Stimulated activated CD4-positive, alpha-beta T cell treated with anti-CD3 and anti-CD28 coated beads, Interleukin-1b, Interleukin-23, amount 100 ng/mL, for 24 hours (primary cell): ENCODE measurements at places on chromosomes 5 and 9.

GRCh38 chr9:136518623-136519022 lies 27.2 kb downstream of the NOTCH1 start:
- no peak for DNase-seq

GRCh38 chr5:15510831-15511230 lies 10.9 kb downstream of the FBXL7 start:
- no peak for DNase-seq

GRCh38 chr5:14895301-14895700 lies 23.7 kb upstream of the ANKH start:
- DNase-seq = no peak

DNA sequence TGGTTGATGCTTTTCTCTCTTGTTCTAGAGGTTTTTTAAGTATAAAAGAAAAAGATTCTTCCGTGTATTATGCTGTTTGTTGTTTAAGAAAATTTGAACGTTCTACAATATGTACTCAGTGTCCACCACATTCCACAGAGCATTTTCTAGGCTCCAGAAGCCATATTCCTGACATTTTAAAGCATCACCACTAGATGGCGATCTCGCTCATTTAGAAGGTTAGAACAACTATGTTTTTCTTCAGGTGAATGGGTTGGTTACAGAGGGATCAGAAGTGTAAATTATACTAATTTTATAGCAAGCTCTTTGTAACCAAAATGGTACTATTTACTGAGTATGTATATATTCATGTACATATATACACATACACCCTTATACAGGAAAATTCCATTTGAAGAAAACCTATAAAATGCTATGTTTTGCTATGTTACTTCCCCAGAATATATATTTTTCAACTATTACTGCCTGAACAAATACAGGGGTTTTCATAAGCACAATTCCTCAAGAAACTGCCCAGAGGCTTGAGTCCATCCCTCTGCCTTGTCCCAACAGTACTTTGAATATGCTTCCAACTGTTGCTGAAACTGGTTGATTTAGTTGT lies 284.3 kb downstream of the CCDC171 start:
- DNase-seq = no peak

DNA sequence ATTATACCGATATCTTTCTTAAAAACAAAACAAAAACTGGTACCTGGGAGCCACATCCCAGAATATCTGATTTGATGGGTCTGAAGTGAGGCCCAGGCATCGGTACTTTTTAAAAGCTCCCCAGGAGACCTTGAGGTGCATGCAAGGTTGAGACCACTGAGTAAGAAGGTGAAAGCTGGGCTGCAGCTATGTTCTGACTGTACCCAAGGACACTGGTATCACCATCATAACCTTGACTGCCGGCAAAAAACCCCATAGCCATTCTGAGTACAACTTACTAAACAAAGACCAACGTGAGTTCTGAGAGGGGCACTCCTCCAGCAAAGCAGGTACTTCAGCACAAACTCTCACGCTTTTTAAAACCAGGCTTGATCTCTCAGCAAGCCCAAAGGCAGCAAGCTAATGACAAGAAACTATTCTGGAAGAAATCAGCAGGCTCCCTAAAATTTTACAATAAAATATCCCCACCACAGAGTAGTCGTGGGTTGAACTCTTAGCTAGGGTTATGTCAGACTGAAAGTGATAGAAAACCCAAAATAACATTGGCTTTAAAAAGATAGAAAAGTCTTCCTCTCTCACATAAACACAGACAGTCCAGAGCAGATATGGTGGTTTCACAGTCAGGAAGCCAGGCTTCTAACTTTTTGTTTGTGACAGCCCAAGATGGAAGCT lies 263.9 kb downstream of the SAXO1 start:
- no peak for DNase-seq

DNA sequence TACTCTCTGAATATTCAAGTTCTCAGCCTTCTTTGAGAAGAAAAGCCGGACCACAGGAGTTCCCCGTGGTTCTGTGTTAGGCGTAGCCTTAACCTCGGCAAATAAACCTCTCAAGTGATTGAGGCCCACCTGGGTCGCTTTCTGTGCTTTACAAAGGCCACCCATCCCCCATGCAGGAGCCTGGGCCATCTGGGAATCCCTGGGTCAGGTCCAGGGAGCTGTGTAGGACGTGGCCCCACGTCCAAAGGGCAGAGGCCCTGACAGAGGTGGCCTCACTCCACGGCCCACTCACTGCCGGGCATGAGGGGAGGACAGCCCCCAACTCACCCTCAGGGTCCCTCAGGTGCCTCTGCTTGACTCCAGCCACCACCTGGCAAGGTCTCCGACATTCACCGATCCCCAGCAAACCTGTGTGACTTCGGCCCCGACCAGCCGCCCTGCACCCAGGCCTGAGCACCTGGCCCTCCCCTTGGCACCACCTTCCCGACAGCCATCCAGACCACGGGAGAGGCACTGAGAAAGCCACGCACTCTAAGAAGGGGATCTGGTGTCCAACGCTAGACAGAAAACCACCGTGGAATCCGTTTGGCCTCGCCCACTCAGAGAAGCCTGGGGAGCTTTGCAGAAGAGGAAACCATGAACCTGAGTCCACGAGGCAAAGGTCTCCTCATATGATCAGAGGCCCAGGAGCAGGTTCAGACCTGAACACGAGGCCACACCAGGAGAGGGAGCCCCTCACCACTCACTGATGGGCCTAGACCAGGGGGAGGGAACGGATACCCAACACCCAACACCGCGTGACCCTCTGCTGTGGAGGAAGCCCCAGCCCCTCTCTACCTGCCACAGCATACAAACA lies 4.5 kb downstream of the SLC12A7 start:
- DNase-seq = no peak

GRCh38 chr5:116421080-116421629 lies 153.5 kb downstream of the SEMA6A start:
- DNase-seq = no peak

DNA sequence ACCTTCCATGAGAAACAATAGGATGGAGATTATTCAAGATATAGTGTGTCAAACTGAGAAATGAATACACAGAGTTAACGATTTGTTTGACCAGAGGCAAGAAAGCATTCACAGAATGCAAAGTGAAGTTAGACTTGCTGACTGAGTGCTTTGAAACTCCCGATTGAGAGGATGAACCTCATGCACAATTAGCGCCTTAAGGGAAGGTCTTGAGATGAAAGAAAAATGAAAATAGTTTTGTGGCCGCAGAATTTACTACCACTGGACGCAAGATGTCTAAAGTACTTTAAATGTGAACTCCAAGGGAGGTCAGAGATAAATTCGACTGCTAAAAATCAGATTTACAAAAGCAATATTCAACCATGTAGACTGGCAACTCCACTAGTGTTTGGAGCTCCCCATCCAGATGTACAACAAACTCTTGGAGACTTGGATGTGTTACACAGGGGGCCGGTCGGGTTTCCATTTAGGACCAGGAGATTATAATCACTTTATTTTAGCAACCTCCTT lies 707 bp upstream of the RIMOC1 start:
- no peak for DNase-seq

DNA sequence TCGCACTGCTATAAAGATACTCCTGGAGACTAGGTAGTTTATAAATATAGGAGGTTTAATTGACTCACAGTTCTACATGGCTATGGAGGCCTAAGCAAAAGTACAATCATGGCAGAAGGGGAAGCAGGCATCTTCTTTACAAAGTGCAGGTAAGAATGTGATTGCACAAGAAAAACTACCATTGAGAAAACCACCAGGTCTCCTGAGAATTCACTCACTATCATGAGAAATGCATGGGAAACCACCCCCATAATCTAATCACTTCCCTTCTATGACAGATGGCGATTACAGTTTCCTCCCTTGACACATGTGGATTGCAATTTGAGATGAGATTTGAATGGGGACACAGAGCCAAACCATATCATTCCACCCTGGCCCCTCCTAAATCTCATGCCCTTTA lies 121.2 kb upstream of the ST8SIA4 start:
- no peak for DNase-seq

- DNase-seq = no peak
Observed at GRCh38 chr5:33516421-33516820, 75.7 kb downstream of the TARS1 start.

GRCh38 chr5:59618644-59619043 lies 274.9 kb downstream of the PDE4D start:
- DNase-seq = no peak

GRCh38 chr5:158857371-158857770 lies 242.3 kb downstream of the EBF1 start:
- no peak for DNase-seq

DNA sequence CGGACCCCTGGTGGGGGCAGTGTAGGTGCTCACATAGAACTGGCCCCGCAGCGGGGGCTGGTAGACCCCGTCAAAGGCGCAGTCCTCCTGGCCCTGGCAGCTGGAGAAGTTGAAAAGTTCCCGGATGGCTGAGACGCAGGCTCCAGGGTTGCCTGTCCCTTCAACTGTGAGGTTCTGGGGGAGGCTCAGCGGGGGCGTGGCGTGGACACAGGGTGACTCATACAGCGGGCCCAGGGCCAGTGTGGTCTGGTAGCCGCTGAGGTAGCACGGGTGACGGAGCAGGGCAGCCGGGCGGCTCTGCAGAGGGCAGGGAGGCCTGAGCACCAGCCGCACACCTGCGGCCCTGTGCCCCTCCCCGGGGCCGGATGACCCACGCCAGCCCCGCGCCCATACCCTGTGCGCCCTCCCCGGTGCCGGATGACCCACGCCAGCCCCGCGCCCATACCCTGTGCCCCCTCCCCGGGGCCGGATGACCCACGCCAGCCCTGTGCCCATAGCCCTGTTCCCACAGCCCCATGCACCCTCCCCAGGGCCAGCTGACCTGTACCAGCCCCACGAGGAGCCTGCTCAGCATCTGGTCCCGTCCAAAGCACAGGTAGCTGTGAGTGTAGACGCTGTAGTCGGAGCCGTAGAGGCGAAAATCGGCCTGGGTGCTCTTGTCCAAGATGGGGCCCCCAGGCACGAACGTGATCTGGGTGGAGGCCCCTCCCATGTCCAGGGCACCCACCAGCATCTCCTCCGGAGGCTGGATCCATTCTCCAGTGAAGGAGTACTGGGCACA lies 5.0 kb downstream of the ENTPD8 start:
- DNase-seq = no peak

- no peak for DNase-seq
Observed at GRCh38 chr9:21804331-21804730, 1.9 kb downstream of the MTAP start.

GRCh38 chr5:175516933-175517823 lies 38.8 kb downstream of the SFXN1 start:
- no peak for DNase-seq

DNA sequence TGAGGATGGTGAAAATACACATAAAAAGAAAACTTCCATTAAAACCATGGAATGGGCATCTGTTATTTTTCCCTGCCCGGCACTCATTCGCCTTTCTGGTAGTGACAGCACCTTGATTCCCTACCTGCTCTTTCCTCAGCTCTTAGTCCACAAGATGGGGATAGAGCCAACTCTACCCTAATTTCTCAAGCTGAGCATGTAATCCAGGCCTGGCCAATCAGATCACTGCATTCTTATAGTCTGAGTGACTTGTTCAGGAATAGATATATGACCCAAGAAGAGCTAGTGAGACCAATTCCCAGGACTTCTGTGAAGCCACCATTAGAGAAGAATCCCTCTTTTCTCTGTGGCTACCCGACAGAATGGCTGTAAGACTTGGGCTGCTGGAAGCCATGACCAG lies 58.1 kb downstream of the TSSK1B start:
- no peak for DNase-seq

GRCh38 chr5:133643365-133643764 lies 31.0 kb upstream of the FSTL4 start:
- DNase-seq = no peak

DNA sequence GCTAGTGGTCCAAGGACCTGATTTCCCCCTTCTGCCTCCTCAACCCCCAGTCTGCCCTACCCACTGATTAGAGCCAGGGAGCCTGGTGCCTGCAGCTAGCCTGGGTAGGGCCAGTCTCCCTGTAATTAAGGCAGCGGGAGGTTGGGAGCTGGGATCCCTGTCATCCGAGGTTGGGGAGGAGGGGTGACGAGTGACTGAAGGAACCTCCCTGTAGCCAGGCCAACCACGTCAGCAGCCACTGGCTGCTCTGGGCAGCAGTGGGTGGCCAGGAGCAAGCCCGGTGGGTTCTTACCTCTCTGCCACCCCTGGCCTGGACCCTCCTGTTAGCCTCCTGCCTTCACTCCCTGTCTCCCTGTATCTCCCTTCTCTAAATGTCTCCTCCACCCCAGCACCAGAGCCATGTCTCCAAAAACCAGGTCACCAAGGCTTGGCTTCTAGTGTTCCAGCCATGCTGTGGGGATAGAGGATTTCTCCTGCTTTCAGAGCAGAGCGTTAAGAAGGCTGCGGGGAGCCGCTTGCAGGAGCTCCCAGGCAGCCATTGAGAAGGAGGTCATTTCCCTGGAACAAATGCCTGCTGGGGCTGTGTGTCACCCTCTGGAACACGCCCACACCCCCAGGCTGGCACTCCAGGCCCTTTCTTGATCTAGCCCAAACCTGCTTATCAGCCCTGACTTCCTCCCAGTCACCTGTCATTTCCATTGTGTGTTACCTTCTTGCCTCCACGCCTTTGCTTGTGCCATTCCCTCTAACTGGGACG lies 65.0 kb upstream of the GGTA1 start:
- no peak for DNase-seq

DNA sequence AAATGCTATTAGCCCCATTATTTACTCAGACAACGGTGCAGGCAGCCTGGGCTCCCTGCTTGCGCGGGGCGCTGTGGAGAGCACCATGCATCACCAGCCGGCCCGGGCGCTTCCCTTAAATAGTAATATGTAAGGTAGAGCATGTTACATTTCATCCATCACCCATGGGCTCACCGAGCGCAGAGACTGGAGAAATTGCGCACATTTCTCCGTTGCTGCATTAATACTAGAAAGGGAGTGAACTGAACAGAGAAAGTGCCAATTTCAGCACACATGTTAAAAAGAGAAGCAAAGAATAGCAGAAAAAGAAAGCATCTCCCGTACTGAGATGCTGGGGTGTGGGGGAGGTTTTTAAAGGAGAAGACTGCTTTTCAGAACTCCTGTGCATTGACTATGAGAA lies 400.3 kb downstream of the ZSWIM6 start:
- DNase-seq = no peak

GRCh38 chr9:22228542-22228941 lies 218.1 kb upstream of the DMRTA1 start:
- DNase-seq = no peak

DNA sequence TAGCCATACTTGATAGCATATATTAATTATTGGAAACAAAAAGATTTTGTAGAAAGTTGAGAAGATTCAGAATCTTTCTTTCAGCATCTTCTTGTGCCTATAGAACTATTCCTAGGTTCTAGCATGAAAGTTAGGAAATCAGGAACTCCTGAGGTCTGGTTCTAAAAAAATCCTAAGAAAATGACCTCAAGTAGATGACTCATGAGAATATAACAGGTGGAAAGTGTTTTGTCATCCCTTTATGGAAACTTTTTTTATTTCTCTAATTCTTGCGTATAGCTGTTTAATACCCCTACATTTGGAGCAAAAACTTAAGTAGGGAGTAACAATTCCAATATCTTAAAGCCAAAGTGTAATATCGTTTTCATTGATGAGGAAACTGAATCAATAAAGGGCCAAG lies 574.1 kb downstream of the NR2F1-AS1 start:
- no peak for DNase-seq

DNA sequence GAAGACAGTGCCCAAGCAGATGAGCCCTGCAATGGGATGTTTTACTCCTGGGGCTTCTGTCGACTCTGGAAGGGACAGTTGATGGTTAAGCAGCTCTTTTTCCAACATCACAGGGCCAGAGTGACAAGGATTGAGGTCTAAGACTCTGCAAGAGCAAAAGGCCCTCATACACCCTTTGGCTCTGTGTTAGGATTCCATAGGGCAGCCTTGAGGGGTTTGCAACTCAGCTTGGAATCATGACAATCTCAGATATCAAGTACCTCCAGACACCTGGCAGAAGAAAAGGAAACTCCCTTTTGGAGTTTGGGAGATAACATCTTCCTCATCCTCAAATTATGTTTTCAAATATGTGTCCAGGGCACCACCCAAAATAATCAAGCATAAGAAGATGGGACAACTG lies 205.7 kb downstream of the GNA14 start:
- no peak for DNase-seq
